ENCODE measurements at places on chromosomes 1 and 21. TPM values are rescaled to one million over a fixed set of nuclear protein-coding genes. Genes with fewer than 3 reads are reported as not detected.

DNA sequence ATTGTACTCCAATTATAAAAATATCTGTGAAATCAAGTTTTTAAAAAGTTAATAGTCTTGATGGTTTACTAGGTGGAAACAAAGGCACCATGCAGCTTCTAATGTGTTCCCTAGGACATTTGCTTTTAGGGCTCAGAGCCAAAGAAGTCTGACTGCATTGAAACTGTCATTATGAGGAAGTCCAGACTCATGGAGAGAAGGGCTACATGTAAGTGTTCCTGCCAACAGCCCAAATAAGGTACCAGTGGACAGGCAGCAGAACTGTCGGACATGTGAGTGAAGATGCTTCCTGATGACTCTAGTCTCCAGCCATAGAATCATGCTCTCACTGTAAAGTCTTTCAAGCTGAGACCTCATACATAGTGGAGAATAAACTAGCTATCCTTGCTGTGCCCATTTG, 287.6 kb downstream of the AKT3 start:
- no peak for DNase-seq

DNA sequence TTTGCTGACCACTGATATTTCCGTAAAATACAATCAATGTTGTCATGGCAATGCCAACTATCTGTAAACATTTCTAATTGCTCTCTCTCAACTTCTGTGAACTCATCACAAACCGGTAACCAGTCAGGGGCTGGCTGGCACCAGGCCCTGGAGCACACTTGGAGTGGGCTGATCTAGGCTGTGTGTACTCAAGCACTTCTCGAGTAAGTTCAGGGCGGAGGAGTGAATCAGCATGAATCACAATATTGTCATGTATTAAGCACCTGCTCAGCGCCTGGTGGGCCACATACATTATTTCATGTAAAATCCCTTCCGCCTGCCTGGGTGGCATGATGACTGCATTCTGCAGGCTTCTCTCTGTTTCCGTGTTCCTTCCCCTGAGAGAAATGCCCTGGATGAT, 212.4 kb downstream of the FOXD2 start:
- no peak for DNase-seq

GRCh38 chr1:210352575-210352974, 23.9 kb downstream of the HHAT start:
- no peak for DNase-seq

GRCh38 chr1:14371771-14372497, 226.6 kb upstream of the KAZN start:
- DNase-seq = no peak

- DNase-seq = no peak
Measured at GRCh38 chr1:211891708-211892107, 61.1 kb upstream of the LPGAT1 start.

DNA sequence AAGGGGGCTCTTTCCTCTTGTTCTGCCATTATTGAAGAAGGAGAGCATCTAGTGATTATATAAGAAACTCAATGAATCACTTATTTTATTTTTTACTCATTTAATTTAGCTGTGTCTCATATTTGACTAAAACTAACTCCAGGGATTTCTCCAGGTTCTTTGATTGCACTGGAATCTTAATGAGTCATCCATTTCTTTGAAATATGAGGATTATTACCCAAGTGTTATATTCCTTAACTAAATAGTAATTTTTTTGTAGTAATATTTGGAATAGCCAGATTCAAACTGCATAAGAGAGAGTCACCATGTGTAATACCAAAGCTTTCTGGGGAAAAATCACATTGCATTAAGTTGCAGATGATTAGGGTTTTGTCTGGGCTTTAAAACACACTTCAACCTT, 59.5 kb downstream of the NTMT2 start:
- DNase-seq = no peak

- no peak for DNase-seq
Measured at GRCh38 chr1:198903203-198903602, 264.4 kb downstream of the PTPRC start.

- DNase-seq = no peak
Measured at GRCh38 chr1:203084588-203085527, 954 bp downstream of the MYOG start.

Gene CLK2
- 45.4 TPM for total RNA-seq

Gene PTPRF
- total RNA-seq = 83.7 TPM

Gene KCNQ4
- 2.1 TPM for total RNA-seq

Gene PPP1R8
- total RNA-seq = 32.0 TPM

Gene WDR64
- total RNA-seq = not detected

Gene FBLIM1
- 42.3 TPM for total RNA-seq

Gene DPT
- 21.3 TPM for total RNA-seq
